Gastrocnemius medialis (tissue), 4 donors: ENCODE measurements at places on chromosomes 1 and 21.
A peak's percentile ranks its signal among the peaks of the same experiment; 100 is the strongest.

GRCh38 chr1:209513226-209513625, 70.3 kb upstream of the CAMK1G start:
- H3K4me1 ChIP-seq = no peaks in the 10 kb centered on the region
- H3K27me3 ChIP-seq = no peaks in the 10 kb centered on the region
- no peak overlapping the region for H3K4me3 ChIP-seq
- no peak overlapping the region for H3K27ac ChIP-seq

DNA sequence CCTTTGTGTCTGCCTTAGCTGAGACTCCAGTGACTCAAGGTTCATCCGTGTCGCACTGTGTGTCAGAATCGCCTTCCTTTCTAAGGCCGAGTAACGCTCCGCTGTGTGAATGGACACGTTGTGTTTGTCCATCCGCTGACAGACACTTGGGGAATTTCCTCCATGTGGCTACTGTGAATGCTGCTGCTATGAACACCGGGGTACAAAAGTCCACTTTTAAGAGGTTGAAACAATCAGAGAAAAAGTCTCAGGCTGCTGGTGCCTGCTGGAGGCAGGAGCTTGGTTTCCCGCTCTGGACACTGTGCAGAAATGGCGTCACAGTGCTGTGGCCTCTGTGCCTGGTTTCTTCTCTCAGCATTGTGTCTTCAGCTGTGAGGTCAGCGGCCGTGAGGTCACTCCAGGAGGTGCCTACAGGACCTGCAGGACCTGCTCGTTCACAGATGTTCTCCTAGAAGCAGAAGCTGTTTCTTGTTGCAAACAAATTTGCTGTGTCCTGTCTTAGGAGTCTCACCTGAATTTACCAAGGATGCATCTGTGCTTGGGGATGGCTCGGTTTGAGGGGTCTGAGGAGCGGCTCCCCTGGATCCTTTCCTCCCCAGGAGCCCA, 34.2 kb downstream of the KRTAP10-1 start:
- no peak for DNase-seq
- peaks cover 22% of the 10 kb centered on the region for H3K27me3 ChIP-seq
- no peaks in the 10 kb centered on the region for H3K36me3 ChIP-seq
- H3K4me1 ChIP-seq = no peaks in the 10 kb centered on the region
- H3K27ac ChIP-seq = no peak overlapping the region

DNA sequence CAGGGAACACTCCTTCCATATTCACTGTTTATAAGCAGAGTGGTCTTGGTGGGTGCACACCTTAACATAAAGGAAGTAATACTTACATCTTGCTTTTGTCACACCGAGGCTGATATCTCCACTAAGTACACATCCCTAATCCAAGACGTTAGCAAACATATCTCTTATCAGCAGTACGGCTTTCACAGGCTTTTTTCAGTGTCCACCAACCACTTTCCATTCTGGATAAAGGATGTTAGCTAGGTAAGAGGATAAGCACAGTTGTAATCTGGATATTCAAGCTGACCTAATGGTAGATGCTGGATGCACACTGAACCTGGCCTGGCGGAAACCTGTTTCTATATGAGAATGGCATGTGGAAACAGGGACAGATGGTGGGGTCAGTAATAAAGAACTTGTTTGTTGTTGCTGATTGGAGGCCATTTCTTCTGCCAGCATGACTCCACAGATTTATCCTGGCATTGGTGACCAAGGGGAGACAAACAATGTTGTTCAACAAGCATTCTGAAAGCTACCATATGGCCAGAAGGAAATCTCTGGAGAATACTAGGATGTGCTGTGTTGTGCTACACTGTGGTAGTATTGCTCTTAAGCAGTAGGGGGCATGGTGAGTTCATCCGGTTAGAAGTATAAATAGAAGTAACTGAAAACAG, 416.4 kb downstream of the PTBP2 start:
- H3K36me3 ChIP-seq = no peaks in the 10 kb centered on the region
- H3K27me3 ChIP-seq = no peaks in the 10 kb centered on the region
- peak overlapping the region; percentile 35 for H3K27ac ChIP-seq
- DNase-seq = no peak

- H3K36me3 ChIP-seq = peaks cover 19% of the 10 kb centered on the region
- peaks cover 59% of the 10 kb centered on the region for H3K4me1 ChIP-seq
- DNase-seq = no peak
- H3K4me3 ChIP-seq = no peak overlapping the region
Measured at GRCh38 chr1:201463071-201463552, 5.9 kb downstream of the PHLDA3 start.

GRCh38 chr1:224744521-224744920, 128.4 kb downstream of the CNIH3 start:
- H3K36me3 ChIP-seq = no peaks in the 10 kb centered on the region
- DNase-seq = peak; percentile 66
- no peaks in the 10 kb centered on the region for H3K27me3 ChIP-seq
- H3K4me1 ChIP-seq = peaks cover 14% of the 10 kb centered on the region
- H3K27ac ChIP-seq = peak overlapping the region; percentile 83

- no peaks in the 10 kb centered on the region for H3K27me3 ChIP-seq
- DNase-seq = no peak
- H3K27ac ChIP-seq = no peak overlapping the region
Measured at GRCh38 chr21:19557046-19557445, 1153.5 kb upstream of the TMPRSS15 start.

- no peaks in the 10 kb centered on the region for H3K27me3 ChIP-seq
- no peak overlapping the region for H3K4me3 ChIP-seq
- H3K4me1 ChIP-seq = no peaks in the 10 kb centered on the region
- H3K27ac ChIP-seq = no peak overlapping the region
- H3K36me3 ChIP-seq = no peaks in the 10 kb centered on the region
Measured at GRCh38 chr1:198612471-198613260, 26.2 kb upstream of the PTPRC start.

DNA sequence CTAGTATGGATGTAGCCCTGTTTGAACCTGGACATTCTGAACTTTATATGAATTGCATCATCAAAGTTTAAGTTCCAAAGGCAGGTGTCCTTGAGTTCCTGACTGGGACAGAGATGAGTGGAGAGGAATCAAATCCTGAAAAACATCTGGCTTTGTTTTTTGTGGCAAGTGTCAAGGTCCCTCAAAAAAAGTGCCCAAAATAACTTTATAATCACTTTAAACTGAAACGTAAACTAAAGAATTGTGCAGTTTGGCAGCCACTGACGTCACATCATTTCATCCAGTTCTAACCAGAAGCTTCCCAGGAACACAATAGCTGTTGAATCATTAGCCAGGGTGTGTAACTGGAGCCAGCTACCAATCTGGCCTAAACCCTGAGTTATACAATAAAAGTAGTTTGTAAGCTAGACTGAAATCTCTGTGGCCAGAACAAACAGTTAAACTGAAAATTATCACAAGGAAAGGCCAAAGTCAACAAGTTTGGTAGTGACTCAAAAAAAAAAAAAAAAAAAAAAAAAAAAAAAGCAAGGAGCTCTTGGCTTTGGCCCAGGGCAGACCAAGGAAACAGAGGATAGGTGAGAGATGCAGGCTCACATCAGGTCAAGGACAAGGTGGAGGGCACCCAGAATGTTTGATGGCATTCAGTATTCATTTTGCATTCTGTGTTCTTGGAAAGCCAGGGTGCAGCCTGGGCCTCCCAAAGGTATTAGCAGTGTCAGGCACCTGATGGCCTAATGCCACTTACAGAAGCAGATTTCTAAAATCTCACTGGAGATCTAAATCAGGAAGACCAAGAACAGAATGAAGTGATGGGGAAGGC, 74.3 kb downstream of the TNFSF18 start:
- no peak overlapping the region for H3K4me3 ChIP-seq
- no peaks in the 10 kb centered on the region for H3K36me3 ChIP-seq
- no peak overlapping the region for H3K27ac ChIP-seq
- DNase-seq = no peak
- H3K4me1 ChIP-seq = no peaks in the 10 kb centered on the region

GRCh38 chr1:57214951-57215575, 208.8 kb downstream of the DAB1 start:
- no peaks in the 10 kb centered on the region for H3K36me3 ChIP-seq
- no peaks in the 10 kb centered on the region for H3K4me1 ChIP-seq
- H3K4me3 ChIP-seq = no peak overlapping the region
- DNase-seq = no peak
- no peaks in the 10 kb centered on the region for H3K27me3 ChIP-seq

DNA sequence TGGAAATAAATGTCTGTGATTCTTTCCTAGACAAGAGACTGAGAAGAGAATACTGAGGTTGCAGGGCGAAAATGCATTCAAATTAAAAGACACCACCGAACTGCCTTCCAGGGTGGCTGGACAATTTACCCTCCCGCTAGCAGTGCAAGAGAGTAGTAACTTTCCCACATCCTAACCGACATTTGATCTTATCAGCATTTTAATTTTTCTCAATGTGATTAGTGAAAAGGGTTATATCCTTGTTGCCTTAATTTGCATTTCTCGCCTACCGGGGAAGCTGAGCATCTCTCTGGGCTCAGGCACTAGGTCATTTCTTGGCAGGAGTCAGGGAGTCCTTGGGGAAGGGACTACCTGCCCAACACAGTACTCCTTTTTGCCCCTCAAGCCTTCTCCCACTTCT, 2.8 kb downstream of the TNFRSF8 start:
- H3K27me3 ChIP-seq = peaks cover 46% of the 10 kb centered on the region
- H3K4me3 ChIP-seq = no peak overlapping the region
- DNase-seq = no peak
- no peak overlapping the region for H3K27ac ChIP-seq
- H3K36me3 ChIP-seq = no peaks in the 10 kb centered on the region

DNA sequence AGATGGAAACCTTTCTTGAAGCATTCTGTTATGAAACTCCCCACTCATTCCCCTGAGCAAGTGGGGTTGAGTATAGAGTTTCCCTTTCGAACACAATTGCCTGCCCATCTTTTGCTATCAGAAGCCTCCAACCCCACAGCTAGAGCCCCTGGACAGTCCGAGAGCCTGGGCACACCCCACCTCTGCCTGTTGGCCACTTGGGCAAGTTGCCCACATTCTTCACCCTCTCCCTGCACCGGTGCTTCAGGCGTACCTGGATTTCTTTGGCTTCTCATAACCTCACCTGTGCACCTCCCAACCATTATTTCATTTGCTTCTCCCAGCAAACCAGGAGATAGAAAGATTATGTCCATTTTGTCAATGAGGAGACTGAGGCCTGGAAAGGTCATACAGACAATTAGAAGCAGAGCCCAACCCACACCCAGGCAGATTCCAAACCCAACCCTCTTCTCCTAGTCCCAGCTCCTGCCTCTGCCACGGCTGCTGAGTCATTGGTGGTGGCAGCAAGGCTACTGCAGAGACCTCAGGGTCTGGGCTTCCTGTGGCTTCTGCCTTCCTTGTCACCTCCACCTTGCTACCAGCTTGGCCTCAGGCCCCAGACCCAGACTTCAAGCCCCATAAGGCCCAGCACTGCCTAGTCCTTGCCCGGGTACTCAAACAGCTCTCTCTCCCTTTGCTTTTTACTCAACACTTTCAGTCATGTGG, 118.7 kb upstream of the ZBTB40 start:
- no peak overlapping the region for H3K4me3 ChIP-seq
- H3K27me3 ChIP-seq = no peaks in the 10 kb centered on the region
- H3K27ac ChIP-seq = no peak overlapping the region
- no peak for DNase-seq
- H3K4me1 ChIP-seq = no peaks in the 10 kb centered on the region

GRCh38 chr1:19715334-19716203, 50.9 kb downstream of the HTR6 start:
- H3K27me3 ChIP-seq = no peaks in the 10 kb centered on the region
- no peak overlapping the region for H3K27ac ChIP-seq
- no peaks in the 10 kb centered on the region for H3K36me3 ChIP-seq
- H3K4me1 ChIP-seq = no peaks in the 10 kb centered on the region

DNA sequence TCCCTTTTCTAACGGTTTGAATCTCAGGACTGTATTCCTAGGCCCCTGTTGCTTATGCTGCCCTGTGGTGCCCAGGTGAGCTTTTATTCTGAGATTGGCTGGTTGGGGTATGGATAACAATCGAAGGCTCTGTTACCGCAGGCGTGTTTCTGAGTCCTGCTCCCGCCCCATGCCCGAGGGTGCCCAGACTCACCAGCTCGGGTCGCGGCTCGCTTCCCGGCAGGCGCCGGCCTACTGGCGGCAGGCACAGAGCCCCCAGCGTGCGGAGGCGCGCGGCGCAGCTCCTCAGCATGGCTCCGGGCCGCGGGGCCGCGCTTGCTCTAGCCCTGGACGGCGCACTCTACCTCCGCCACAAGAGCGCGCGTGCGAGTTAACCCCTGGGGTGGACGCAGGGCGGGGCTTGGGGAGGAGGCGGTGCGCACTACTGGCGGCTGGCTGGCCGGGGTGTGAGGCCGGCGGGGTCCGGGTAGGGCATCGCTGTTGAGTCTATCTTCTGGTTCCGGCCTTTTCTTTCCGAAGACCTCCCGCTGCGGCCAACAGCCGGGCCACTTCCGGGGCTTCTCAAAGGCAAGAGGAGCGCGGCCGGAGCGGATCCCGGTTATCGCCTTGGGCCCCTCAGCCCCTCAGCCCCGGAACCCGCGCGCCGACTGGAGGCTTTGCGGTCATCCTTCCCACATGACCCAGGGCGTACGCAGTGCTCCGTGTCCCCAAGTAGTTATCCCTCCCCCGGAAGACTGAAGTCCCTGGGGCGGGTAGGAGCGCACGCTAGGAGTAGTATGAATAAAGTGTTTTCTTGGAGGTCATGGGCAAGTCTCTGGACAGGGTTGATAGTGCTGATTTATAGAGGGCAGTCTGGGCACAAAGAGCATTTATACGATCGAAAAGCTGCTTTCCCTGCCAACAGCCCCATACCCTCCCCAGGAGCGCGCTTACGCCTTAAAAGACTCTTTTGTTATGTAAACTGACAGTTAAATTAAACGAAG, at the start of gene THEM4:
TSS of gene THEM4 (minus strand) at position 345 of the 983 bp plus-strand sequence. CDS start at position 292, 53 bp downstream.
- no peaks in the 10 kb centered on the region for H3K27me3 ChIP-seq
- H3K4me1 ChIP-seq = peaks cover 16% of the 10 kb centered on the region
- no peaks in the 10 kb centered on the region for H3K36me3 ChIP-seq
- DNase-seq = peak; percentile 97

DNA sequence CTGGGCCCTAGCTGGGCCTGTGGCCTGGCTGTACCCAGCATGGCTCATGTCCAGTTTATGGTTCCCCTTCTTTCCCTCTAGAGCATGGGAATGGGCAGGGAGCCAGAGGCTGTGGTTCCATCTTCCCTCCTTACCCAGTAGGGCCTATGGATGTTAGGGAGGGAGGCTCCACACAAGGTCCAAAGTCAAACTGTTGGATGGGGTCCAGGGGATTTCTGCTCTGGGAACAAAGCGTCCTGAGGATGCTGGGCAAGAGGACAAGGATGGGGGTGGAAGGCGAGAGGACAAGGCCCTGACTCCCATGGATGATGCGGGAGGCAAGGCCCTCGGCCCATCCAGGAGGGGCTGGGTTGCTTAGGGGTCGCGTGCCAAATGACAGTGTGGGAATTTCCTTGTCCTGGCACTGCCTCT, 17.3 kb downstream of the CSF1 start:
- no peak overlapping the region for H3K4me3 ChIP-seq
- no peaks in the 10 kb centered on the region for H3K27me3 ChIP-seq

DNA sequence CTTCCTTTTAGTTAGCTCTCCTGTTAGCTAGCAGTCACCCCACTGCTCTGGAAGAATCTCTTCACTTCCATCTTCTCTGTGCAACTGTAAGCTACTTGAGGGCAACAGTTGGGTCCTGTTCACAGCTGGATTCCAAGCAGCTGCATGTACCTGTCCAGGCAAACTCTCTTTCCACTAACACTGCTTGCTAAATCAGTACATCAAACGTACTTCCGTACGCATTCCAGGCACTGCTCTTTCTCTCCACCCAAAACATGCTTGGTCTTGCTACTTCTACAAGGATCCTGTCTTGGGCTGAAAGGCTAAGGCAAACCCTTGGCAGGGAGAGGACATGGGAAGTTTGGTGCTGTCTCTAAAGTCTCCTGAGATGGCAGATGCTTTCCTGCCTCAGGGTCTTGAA, 139.2 kb upstream of the CACNA1E start:
- H3K4me1 ChIP-seq = no peaks in the 10 kb centered on the region
- no peak for DNase-seq
- H3K27me3 ChIP-seq = no peaks in the 10 kb centered on the region
- no peak overlapping the region for H3K4me3 ChIP-seq
- no peak overlapping the region for H3K27ac ChIP-seq
- H3K36me3 ChIP-seq = no peaks in the 10 kb centered on the region

GRCh38 chr1:7406641-7407543, 364.2 kb upstream of the VAMP3 start:
- H3K27me3 ChIP-seq = no peaks in the 10 kb centered on the region
- DNase-seq = no peak
